Hematopoietic multipotent progenitor cell treated with erythropoietin and hydrocortisone succinate and interleukin-3 and kit ligand, for 15 days (in vitro differentiated cells): ENCODE measurements at places on chromosomes 12 and 14.

DNA sequence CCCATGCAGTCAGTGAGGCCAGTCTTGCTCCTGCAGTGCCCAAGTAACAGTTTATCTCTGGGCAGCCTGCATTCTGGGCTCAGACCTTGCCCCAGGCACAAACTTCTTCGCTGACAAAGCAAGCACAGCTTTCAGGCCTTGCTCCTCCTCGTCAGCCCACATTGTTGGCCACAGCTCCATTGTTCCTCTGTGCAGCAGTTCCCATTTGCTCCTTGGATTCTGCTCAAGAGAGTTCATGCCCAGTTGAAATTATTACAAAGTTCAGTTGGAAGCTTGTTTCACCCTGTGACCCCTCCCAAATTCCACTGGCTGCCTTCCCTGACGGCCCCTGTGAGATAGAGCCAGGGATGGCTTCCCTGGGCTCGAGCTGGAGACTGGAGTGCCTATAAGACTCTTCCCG is 163.4 kb upstream of the DDHD1 start:
- DNase-seq: no peak

GRCh38 chr12:18415227-18415626 is 153.9 kb downstream of the PIK3C2G start:
- DNase-seq: no peak

DNA sequence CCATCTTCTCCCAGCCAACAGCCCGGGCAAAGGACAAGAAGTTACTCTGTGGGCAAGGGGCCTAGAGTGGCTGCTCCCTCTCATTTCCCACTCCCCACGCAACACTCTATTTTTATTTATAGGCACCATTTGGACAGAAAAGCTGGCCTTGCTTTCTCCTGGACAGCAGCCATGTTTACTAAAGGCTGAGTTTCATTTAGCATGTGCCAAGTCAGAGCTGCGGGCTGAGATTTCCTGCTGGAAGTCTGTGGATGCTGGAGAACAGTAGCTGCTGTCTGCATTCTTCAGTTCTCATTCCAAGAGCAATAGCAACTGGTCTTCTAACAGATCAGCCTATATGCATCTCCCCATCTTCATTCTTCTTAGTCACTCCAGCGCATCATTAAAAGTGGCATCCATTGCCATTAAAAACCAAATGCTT is 8.3 kb downstream of the COL2A1 start:
- DNase-seq: no peak

GRCh38 chr14:45970621-45971020 is 681.0 kb downstream of the RPL10L start:
- DNase-seq: no peak

DNA sequence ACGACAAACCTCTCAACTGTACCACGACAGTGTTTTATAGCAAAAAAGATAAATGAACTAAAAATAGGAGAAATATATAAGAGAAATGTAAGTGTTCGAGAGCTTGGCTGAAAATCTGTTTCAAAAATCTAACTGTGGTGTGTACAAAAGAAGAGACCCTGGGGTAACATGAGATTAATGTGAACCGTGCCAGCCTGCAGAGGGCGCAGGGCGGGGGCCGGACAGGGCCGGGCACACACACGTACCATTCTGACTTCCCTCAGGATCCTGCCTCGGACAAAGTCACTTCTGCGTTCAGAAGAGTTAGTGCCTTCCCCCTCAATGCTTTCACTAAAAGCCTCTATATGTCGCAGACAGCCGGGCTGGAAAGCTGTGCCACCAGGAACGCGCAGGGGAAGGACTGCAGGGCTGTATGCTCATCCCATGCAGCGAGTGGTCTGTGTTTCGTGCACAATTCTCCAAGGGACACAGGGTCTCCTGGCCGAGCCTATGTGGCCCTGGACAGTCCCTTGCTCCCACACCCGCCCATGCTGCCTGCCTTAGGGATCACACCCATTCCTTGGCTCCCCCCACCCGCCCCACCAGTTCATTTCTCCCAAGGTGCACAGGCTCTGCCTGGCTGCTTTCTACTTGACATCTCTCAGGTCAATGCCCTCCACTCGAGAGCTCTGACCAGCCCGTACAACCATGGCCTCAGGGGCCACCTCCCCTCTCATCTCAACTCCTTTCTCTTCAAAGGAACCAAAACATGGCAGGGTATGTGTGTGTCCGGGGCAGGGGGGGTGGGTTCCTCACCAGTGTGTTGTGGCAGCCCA is 8.5 kb downstream of the CDCA4 start:
- DNase-seq: no peak

DNA sequence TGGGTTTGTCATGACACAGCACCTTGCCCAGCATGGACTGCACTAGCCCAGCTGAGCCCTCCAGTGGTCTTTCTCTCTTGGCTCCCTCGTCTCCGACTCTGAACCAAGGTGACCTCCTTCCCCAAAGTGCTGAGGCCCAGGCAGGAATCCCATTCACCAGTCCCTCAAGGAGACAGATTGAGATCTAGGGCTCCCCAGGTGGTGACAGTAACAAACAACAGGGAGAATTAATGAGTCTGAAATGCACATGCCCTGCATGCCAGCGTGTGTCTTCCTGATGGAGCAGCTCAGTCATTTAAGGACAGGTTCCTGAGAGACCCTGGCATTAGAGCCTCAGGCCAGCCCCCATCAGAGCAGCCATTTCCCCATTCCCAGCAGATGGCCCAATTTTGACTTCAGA is 51.4 kb upstream of the OAS1 start:
- DNase-seq: no peak

- DNase-seq: no peak
These were observed 547.1 kb upstream of the USP15 start for GRCh38 chr12:61713121-61713520.
